Lung (tissue), 17 donors: ENCODE measurements at places on chromosomes 5 and 9. TPM values are rescaled to one million over a fixed set of nuclear protein-coding genes. Genes with fewer than 3 reads are reported as not detected.
A peak's percentile ranks its signal among the peaks of the same experiment; 100 is the strongest.

Gene PMPCA
- 26.5 TPM for total RNA-seq

Gene MSMP
- total RNA-seq: not detected

DNA sequence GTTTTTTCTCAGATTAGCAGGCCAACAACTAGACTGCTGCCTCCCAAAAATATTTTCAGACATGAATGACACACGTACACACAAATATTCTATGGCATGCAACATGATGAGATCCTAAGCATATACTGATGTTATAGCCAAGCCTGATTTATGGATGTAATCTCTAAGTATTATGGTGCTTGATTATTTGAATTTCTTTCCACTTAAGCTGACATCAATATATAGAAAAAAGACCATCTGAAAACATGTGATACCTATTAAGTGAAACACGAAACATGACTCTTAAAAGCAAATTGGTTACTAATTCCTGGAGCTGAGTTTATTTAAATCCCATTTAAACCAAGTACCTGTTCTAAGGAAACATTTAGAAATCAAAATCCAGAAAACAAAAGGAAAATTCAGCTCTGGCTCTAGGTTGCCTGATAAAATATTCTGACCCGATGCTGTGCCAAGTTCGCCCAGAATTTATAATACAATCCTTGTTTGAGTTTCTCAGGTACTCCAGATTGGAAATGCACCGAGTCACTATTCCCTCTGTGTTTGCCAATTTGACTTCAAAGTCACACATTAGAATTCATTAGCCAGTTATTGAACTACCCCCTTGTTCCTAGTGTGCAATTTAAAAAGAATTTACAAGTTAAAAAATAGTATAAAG lies 548.6 kb downstream of the CSNK1G3 start:
- peaks cover 9% of the 10 kb centered on the region for H3K4me1 ChIP-seq
- H3K36me3 ChIP-seq: no peaks in the 10 kb centered on the region
- no peak overlapping the region for H3K27ac ChIP-seq
- H3K27me3 ChIP-seq: no peaks in the 10 kb centered on the region

DNA sequence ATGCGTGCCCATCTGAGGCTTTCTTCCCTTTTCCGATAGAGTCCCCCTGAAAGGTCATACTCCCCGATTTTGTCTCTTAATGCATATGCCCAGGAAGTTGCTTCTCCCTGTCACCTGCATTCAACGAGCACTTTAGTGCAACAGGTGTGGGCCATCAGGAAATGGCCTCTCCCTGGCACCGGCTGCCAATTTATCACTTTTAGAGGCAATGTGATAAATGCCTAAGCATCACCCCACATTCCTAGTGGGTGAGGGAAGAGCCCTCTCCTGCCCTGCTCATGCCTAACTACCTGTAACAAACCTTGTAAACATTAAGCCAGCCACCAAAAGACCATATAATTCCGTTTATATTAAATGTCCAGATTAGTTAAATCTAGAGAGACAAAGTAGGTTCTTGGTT lies 1.1 kb upstream of the SNAPC3 start:
- H3K4me3 ChIP-seq: no peak overlapping the region
- no peak for DNase-seq
- H3K27me3 ChIP-seq: no peaks in the 10 kb centered on the region
- no peaks in the 10 kb centered on the region for H3K36me3 ChIP-seq
- peaks cover 31% of the 10 kb centered on the region for H3K4me1 ChIP-seq

DNA sequence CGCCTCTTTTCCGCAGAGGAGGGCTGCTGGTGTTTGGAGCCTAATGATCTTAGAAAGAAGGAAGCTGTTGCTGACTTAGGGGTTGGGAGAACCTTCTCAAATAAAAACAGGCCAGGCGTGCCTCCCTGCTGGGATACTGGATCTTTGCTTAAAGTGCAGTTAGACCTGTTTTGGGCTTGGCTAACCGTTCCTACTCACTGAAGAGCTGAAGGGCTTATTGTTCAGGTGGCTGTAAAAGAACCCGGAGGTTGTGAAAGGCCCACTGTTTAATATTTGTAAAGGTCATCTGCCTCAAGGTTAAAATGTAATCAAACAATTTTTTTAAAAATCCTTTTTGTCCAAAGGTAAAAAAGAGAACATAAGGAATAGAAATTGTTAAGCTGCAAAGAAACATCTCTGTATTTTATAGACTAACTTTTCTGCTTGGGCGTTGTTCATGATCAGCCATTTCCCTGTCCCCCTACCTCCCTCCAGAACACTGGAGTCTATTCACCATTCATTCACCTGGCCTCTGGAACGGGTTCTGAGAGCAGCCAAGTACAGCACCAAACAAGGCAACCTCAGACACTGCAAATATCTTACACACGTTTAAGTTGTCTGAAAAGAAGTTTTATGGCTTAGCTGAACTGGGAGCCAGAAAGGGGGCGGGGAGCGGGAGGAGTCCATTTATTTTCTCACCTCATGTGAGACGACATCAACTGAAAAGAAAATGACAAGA lies 18.6 kb upstream of the MTMR12 start:
- DNase-seq: peak; percentile 79
- no peaks in the 10 kb centered on the region for H3K27me3 ChIP-seq
- H3K36me3 ChIP-seq: no peaks in the 10 kb centered on the region
- peaks cover 9% of the 10 kb centered on the region for H3K4me1 ChIP-seq
- no peak overlapping the region for H3K4me3 ChIP-seq

DNA sequence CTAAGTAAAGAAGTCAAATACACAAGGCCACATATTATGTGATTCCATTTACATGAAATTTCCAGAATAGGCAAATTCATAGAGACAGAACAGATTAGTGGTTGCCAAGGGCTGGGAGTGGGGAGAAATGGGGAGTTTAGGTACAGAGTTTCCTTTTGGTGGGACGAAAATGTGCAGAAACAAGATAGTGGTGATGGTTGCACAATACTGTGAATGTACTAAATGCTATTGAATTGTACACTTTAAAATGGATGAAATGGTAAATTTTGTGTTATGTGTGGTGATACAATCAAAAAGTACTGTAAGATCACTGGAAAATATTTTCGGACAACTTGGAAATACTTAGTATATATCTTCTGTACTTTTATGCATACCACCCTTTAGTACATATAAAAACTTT lies 15.0 kb downstream of the ECM2 start:
- no peaks in the 10 kb centered on the region for H3K4me1 ChIP-seq
- no peak overlapping the region for H3K4me3 ChIP-seq
- no peaks in the 10 kb centered on the region for H3K27me3 ChIP-seq
- peaks cover 8% of the 10 kb centered on the region for H3K36me3 ChIP-seq
- no peak for DNase-seq

GRCh38 chr5:6718718-6719117 lies 5.5 kb downstream of the TENT4A start:
- no peaks in the 10 kb centered on the region for H3K36me3 ChIP-seq
- no peak for DNase-seq
- H3K4me3 ChIP-seq: no peak overlapping the region
- no peaks in the 10 kb centered on the region for H3K27me3 ChIP-seq
- H3K4me1 ChIP-seq: peaks cover 56% of the 10 kb centered on the region

GRCh38 chr9:81687521-81688261 lies 1.7 kb downstream of the TLE1 start:
- peak overlapping the region; percentile 68 for H3K4me3 ChIP-seq
- no peaks in the 10 kb centered on the region for H3K27me3 ChIP-seq
- no peaks in the 10 kb centered on the region for H3K36me3 ChIP-seq
- peak overlapping the region; percentile 30 for H3K27ac ChIP-seq

DNA sequence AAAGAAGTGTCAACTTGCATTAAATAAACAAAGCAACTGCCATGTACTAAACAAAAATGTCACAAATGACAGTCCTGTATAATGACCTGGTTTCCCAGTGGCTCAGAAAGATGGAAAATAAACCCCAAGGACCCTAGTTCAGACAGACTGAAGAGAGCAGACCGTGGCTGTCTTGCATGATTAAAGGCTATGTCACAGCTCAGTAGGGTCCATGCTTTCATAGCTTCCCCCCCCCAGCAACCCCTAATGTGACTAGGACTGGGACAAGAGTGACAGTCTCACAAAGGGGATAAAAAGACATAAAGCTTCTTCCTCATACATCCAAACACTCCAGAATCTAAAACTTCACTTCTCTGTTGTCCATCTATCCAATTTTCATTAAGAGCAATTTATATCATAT lies 113.6 kb downstream of the NR6A1 start:
- H3K4me1 ChIP-seq: peaks cover 29% of the 10 kb centered on the region
- no peaks in the 10 kb centered on the region for H3K27me3 ChIP-seq
- no peak for DNase-seq
- H3K4me3 ChIP-seq: no peak overlapping the region

GRCh38 chr5:82147860-82148573 lies 130.1 kb downstream of the RPS23 start:
- H3K36me3 ChIP-seq: no peaks in the 10 kb centered on the region
- H3K4me3 ChIP-seq: no peak overlapping the region
- H3K27me3 ChIP-seq: no peaks in the 10 kb centered on the region
- DNase-seq: no peak

DNA sequence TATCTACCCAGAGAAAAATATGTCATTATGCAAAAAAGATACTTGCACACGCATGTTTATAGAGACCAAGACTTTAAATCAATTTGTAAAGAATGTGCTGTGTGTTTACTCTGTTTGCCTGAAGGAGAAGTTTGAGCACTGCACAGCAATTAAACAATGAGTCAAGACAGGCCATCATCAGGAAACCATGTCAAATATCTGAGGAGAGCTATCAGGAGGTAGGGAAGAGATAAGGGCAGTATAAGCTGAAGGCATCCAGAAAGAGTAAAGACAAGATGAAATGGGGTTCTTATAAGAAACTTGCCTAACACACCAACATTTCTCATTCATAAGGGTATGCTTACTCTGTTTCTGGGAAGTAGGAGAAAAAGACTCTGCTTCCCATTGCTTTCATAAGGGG lies 405.8 kb upstream of the PTGER4 start:
- H3K27ac ChIP-seq: no peak overlapping the region
- H3K27me3 ChIP-seq: no peaks in the 10 kb centered on the region
- no peak for DNase-seq
- H3K4me1 ChIP-seq: peaks cover 15% of the 10 kb centered on the region
- H3K36me3 ChIP-seq: no peaks in the 10 kb centered on the region

DNA sequence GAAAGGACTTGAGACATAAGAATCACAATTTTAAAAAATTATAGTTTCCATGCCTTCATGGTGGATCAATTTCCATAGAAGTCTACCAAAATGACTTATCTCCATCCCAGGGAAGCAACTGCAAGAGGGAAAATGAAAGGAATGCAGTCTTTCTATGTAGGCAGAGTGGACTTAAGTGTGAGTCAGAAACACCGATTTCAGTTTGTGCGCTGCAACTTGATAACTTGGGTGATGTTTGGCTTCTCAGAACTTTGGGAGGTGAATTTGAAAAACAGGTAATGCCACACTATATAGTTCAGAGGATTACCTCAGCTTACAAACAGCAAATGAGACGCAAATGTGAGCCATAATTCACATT lies 708 bp upstream of the CSNK1G3 start:
- H3K4me1 ChIP-seq: no peaks in the 10 kb centered on the region
- H3K27me3 ChIP-seq: no peaks in the 10 kb centered on the region
- DNase-seq: no peak
- peak overlapping the region; percentile 90 for H3K27ac ChIP-seq
- H3K4me3 ChIP-seq: peak overlapping the region; percentile 7
- no peaks in the 10 kb centered on the region for H3K36me3 ChIP-seq

- H3K4me1 ChIP-seq: peaks cover 19% of the 10 kb centered on the region
- no peak overlapping the region for H3K4me3 ChIP-seq
- no peaks in the 10 kb centered on the region for H3K36me3 ChIP-seq
Observed at GRCh38 chr9:133141833-133142595, 21.0 kb upstream of the RALGDS start.
